ENCODE measurements at places on chromosomes 6 and 20.

DNA sequence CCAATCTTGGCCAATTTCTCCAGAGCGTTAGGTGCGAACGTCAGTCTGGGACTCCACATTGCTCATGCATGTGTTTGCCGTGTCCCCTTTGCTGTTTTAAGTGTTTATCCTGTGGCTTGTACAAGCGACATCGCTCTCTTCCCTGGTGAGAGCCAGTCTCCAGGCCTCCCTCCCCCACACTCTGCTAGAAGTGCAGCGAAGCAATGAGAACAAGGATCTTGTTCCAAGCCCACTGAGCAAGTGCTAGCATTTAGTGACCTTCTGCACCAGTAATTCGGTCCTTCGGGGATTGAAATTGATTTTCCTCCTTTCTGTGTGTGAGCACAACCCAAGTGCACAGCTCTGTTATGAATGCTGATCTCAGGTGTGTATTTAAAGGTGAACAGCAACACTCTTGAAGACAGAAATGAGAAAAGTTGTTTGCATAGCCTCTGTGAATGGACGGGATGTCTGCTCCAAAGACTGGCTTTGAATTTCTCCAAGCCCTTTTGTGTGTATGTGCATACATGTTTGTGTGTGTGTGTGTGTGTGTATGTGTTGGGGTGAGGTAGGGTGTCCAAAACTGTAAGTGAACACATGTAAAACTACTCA is 29.0 kb downstream of the CD83 start:
- DNase-seq: no peak

DNA sequence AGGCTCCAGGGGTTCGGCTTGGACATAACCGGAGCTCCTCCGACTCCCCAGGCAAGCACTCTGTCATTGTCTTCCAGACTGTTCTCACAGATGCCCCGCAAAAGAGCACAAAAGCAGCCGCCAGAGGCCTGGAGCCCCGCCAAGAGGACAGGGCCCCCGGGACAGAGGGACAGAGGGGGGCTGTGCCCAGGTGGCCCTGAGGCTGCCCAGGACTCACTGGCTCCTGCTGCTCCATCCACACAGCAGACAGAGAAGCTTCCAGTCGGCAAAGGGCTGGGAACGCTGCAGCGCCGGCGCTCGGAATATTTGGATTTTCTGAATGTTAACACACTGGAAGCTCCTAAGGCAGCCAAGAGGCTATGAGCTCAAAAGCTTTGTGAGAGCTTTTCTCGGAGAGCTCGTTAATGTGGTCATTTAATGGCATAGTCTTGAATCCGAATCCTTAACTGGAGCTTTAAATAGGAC is 68.0 kb upstream of the QKI start:
- no peak for DNase-seq

DNA sequence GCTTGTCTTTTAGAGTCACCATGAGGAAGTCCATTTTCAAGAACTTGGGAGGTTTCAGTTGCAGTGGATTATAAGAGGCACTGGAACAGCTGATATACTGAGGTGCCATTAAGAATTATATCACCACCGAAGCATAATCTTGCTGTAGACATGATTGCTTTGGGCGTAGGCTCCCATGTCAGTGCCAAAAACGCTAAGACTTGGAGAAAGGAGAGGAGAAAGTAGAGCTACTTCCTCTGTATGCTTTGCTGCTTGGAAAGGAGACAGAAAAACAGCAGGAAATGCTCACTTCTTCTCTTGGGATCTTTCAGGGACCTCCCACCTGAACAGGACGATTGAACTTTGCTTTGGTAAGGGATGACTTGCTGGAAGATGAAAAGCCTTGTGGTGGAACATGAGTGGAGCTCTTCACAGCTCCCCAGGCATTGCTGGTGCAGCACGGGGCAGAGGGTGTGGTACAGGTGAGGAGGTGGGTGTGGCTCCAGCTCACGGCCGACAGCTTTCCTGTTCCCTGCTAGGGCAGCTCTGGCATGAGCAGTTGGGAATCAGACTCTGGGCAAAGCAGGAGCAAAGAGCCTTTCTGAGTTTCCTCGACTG is 190.4 kb upstream of the JAG1 start:
- DNase-seq: peak; percentile 47

DNA sequence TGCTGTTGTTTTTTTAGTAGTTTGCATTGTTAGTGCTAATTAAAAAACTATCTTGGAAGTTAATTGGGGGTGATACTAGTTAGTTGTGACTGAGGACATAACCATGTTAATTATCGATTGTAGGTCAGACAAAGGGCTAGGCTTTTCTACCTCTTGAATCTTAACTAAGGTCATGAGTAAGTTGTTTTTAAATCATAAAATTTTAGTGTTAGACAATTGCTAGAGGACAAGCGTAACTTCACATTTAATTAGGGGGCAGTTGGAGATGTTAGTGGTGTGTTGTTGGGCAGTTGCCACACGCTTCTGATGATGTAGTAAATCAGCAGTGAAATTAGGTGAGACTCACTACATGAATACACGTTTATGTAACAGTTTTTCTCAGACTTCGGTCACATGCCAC is 619.1 kb upstream of the FLRT3 start:
- no peak for DNase-seq

Data from heart left ventricle (tissue), 16 donors.